ENCODE measurements at places on chromosomes 1 and 21.

DNA sequence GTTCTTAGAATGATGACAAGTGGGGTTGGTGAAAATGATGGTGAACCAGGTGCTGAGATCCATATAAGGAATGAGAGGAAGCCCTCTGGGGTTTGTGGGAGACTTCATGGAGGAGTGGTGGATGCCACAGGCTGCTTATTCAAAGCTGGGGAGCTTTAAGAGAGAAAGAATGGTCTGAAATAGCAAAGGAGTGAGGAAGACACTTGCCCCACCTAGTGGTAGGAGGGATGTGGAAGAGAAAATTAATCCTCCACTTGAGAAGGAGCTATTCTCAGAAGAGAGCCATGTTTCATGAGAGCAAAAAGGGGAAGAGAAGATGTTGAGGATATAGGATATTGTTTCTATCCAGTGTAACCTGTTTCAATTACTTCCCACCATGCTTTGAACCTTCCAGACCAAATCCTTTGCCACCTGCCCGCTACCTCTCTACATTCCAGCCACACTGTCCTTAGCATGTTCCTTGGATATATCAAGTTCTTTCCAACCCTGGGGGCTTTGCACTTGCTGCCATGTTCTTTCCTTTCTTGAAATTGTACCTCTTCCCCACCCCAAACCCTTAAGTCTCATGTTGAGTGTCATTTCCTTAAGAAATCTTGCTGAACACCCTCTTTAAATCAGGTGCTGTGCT is 19.6 kb upstream of the ZNF648 start:
- DNase-seq = peak; percentile 46

- no peak for DNase-seq
Observed at GRCh38 chr1:19205403-19205802, 4.7 kb downstream of the UBR4 start.

GRCh38 chr1:59695252-59695651 is 119.5 kb upstream of the HOOK1 start:
- no peak for DNase-seq

- DNase-seq = no peak
Observed at GRCh38 chr1:3695326-3696217, 43.3 kb downstream of the TP73 start.

DNA sequence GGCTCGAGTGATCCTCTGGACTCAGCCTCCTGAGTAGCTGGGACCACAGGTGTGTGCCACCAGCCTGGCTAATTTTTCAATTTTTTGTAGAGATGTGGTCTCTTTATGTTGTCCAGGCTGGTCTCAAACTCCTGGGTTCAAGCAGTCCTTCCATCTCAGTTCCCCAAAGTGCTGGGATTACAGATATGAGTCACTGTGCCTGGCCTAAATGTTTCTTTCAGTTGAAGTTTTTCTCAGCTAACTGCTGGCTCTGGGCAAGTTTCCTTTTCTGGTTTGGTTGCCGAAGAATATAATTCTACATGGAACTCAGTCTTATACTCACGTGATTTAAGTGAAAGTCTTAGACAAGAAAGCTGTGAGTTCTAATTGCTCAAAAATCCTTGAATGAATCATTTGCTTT is 57.0 kb downstream of the SASS6 start:
- DNase-seq = no peak

GRCh38 chr1:215865060-215865459 is 298.0 kb downstream of the KCTD3 start:
- no peak for DNase-seq

DNA sequence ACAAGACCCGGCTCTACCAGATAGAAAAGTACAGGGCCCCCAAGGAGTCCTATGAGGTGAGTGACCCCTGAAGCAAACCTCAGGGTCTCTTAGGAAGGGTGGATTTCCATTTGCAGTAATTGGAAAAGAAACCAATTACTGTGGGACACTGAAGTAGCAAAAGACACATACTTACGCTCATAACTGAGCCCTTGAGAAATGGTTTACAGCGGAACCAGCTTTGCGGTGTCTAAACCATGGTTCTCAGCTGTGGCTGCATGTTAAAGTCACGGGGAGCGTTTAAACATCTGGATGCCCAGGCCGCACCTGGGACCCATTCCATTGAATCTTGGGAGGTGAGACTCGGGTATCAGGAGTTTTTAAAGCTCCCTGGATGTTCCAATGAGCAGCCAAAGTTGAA is 110.7 kb downstream of the HUNK start:
- DNase-seq = no peak

DNA sequence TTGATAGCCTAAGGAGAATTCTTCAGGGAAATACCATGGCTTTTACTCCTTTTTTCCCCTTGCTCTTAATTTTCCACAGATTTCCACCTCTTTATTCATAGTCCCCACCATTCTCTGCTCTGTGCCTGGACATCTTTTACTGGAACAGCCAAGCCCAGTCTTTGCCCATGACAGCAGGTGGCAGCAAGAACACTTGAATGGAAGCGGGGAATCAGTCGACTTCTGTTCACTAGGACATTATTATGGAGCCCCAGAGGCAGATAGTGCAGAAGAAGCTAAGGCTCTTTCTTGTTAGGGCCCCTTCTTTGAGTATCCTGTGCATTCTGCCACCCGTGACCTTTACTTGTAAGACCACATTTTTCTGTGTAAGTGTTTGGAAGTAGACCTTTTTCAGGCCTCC is 6.3 kb downstream of the OR14I1 start:
- no peak for DNase-seq

DNA sequence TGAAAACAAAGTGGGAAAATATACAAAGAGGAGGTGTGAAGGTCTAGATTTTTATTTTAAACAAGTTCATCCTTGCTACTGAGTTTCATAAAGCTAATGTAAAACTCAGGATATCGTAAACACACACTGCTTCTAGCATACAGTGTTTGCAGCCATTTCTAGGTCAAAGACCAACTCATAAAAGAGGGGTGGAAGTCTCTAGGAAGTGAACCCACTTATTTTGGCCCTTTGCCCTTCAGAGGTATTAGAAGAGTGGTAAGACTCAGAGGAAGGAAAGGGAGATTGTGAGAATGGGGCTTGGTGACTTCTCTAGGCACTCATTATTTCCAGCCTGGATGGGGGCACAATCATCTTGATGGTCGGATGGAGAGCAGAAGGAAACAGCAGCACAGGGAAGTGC is 91.2 kb downstream of the TNFSF18 start:
- no peak for DNase-seq

- DNase-seq = peak; percentile 63
Observed at GRCh38 chr1:231778009-231778719, 151.6 kb downstream of the DISC1 start.

DNA sequence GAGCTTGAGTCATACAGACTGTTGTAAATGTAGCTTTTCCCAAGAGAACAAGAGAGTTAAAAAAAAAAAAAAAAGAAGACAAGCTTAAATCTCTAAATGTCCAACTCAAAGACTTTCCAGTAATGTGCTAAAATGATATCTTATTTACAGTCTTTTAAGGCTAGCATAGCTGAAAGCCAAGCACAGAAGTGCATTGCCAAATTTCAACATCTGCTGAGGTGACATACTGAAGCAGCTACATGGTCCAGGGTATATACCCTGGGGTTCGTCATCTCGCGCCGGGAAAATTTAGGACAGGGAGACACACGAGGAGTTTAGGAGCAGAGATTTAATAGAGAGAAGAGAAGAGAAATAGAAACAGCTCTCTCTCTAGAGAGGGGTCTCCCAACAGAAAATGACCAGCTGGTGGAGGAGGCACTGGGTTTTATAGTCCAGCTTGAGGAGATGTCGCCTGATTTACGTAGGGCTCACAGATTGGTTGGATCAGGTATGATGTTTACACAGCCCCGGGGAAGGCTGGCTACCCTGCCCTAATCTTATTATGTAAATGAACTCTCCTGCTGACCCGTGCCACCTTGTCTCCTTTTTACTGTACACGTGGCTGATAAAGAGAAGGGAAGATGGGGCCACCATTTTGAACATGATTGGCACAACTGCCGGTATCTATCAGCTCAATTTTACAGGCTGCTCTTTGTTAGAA is 172.7 kb downstream of the TRIM33 start:
- DNase-seq = no peak

DNA sequence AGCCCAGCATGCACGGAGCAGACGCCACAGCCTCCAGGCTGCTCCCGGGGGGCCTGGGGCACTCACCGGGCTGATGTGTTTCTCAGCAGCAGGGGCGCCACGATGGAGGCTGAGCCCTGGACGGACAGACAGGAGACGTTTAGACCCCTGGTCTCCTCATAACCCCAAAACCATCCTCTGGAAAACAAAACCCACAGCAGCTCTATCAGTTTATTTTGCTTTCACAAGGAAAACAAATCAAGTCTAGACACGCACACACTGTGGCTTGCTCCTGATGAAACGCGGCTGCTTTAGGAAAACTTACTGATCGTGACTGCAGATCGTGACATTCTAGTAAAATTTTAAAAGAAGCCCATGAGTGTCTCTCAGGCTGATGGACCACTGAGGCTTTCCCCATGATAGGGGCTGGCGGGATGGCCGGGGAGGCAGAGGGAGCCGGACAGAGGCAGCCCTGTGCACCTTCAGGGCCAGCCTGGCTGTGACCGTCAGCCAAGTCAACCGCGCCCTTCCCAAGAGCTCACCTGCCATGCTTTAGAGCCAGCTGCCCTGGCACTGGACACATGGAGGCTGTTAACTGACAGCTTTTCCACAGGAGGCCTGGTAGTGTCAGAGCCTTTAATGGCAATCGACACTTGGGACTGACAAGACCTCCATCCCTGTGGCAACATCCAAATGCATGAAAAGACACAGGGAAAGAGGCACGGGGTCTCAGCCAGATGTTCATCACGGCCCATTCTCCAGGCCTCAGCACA is 5.2 kb downstream of the POFUT2 start:
- DNase-seq = no peak

- no peak for DNase-seq
Observed at GRCh38 chr1:25914074-25914995, 8.1 kb upstream of the STMN1 start.

DNA sequence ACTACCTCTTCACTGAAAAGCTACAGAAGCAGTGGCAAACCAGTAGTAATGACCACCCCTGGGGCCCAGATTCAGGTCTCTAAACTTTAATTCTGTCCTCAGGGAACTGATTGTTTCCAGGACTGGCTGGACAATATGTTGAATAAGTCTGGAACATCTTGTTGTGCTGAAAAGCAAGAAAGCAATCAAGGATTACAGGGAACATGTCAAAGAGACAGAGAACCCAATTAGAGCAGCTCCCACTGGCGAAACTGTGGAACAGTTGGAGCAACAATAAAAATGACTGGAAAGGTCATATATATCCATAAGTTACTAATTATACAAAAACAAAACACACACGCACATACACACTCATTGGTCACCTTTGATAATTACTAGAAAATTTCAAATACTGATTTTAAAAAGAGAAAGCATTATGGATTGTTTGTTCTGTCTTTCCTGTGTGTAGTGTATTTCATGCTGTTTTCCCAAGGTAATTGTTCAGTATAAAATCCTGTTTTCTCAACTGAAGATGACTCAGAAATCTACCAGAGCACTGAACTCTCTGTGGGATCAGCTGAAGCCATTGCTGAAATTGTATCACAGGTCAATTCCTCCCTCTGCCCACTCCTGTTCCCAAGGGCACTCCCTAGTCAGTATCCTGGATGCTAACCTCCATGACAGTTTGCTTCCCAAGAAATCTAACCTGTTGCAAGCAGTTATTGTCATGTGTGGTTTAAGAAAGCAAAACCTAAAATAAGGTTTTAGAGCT is 83.6 kb upstream of the RGS1 start:
- peak; percentile 23 for DNase-seq

- DNase-seq = no peak
Observed at GRCh38 chr1:203325026-203325417, 19.7 kb downstream of the BTG2 start.

GRCh38 chr1:165915480-165915879 is 88.1 kb downstream of the UCK2 start:
- no peak for DNase-seq

DNA sequence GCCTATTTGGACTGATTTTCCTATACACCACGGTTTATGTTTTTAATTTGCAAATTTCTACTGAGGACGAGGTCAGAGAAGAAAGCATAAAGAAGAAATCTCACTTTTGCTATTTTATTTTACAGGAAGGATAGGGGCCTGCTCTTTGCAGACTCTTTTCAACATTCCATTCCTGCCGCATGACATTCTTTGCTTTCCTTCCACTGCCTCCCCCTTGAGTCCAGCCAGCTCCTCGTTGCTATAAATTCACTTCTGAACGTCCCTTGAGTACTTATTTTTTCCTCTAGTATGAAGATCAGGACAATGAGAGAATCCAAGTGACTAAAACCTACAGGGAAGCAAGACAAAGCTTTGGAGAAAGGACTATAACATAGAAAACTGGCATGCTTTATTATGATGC is 53.4 kb upstream of the PTGFR start:
- no peak for DNase-seq

GRCh38 chr1:209564849-209565248 is 18.7 kb upstream of the CAMK1G start:
- DNase-seq = no peak

DNA sequence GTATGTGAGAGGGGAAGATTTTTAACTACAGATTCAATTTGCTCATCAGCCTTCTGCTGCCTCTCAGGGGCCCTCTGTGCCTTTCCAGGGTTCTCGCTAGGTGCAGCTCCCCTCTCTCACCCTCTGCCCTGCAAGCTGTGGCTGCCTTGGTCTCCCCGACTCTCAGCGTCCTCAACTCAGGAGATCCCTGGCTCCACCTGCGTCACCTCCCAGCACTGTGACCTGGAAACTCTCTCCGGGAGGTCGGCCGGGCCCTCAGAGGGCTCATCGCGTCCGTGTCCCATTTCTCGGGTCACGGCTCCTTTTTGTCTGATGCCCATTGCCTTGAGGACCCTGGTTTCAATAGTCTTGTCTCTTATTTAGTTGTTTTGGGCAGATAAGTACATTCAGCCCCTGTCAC is 63.5 kb upstream of the ADARB1 start:
- no peak for DNase-seq

GRCh38 chr1:59505596-59506028 is 208.7 kb downstream of the FGGY start:
- DNase-seq = peak; percentile 32

DNA sequence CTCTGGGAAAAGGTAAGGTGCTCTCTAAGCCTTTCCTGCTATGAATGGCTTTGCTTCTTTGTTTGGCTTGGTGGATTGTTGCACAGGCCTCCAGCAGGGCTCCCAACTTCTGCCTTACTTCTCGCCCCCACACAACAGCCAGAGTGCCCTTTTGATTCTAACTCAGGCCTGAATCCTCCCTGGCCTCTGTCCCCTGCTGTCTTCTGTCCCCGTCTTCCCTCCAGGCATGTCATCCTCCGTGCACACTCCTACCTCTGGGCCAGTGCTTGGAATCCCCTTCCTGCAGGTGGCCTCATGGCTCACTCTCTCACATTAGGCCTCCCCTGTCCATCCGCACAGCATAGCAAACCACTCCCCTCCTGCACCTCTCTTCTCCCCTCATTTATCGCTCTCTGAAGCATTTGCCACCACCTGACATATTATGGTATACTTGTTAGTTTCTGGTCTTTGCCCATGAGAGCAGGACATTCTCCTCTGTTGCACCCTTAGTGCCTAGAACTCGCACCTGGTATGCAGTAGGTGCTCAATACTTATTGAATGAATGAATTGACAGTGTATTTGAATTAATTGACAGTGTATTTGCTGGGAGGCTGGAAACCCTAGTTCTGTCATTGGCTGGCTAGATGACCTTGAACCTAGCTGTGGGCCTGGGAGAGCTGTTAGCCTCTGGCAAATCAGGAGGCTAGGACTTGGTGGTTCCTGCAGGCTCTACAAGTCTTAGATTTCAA is 2.9 kb downstream of the ZDHHC18 start:
- DNase-seq = no peak

- DNase-seq = peak; percentile 29
Observed at GRCh38 chr1:218164111-218164929, 120.8 kb upstream of the RRP15 start.
